Stomach (tissue), 19 donors: ENCODE measurements at places on chromosomes 1 and 21.

DNA sequence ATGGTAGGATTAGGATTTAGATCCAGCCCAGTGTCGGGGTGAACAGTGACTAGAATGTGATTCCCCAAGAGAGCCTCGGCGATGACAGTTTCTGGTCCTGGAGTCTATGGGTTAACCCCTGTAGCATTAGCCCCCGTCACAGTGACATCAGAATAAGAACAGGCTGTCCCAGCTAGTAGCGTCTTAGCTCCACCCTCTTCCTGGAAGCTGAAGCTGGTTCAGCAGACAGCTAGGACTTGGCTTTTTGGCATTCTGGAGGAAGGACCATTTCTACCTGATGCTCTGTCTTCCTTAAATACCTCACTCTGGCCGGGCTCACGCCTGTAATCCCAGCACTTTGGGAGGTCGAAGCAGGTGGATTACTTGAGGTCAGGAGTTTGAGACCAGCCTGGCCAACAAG lies 5.0 kb downstream of the NDUFS2 start:
- DNase-seq: no peak

GRCh38 chr21:42685036-42685435 lies 31.6 kb downstream of the PDE9A start:
- no peak for DNase-seq

- DNase-seq: no peak
Measured at GRCh38 chr1:33918368-33918767, 54.5 kb downstream of the HMGB4 start.

- no peak for DNase-seq
Measured at GRCh38 chr1:116195077-116195868, 84.1 kb downstream of the MAB21L3 start.

GRCh38 chr1:204623365-204623893 lies 62.1 kb downstream of the LRRN2 start:
- DNase-seq: peak; percentile 72

GRCh38 chr1:63042278-63042677 lies 258.3 kb downstream of the ATG4C start:
- peak; percentile 19 for DNase-seq

GRCh38 chr1:179144626-179145025 lies 62.8 kb downstream of the TOR3A start:
- no peak for DNase-seq

GRCh38 chr1:243718893-243719292 lies 131.2 kb downstream of the AKT3 start:
- no peak for DNase-seq

DNA sequence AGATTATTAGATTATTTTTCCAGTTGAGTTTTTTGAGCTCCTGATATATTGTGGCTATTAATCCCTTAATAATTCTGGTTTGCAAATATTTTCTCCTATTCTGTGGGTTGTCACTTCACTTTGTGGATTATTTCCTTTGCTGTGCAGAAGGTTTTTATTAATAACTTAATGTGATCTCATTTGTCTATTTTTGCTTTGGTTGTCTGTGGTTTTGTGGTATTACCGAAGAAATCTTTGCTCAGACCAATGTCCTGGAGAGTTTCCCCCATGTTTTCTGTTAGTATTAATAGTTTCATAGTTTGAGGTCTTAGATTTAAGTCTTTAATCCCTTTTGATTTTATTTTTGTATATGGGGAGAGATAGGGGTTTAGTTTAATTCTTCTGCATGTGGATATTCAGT lies 7.1 kb upstream of the TBX19 start:
- no peak for DNase-seq

DNA sequence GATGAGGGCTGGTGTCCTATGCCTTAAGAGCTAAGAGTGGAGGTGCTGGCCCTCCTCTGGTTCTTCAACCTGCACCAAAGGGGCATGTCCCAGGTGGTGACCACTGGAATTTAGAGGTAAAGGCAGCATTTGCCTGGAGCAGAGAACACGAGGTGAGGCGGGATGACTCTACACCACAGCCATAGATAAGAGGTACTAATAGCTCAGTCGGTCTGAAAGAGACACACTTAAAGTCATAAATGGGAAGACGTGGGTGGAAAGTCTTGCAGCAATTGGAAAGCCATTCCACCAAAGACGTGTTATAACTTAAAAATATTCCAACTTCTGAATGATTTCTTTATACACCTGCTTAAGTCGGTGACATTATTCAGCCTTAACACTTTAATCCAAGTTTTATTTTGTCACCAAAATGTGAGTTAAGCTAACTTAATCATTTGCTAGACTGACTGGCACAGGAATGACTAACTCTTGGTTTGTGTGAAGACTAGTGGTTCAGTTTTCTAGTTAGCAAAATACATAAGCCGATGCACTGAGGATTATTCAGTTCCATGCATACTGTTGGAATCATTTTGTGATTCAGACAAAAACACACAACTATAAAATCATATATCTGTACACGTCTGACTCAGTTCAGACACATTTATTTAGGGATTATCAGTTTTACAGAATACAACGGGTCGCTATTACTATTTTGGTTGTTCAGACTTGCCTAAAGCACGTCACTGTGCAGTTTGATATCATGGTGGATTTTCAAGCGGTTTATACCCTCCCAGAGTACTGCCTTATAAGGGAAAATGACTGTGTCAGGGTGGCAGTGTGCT lies 4.6 kb upstream of the ETS2 start:
- DNase-seq: no peak

DNA sequence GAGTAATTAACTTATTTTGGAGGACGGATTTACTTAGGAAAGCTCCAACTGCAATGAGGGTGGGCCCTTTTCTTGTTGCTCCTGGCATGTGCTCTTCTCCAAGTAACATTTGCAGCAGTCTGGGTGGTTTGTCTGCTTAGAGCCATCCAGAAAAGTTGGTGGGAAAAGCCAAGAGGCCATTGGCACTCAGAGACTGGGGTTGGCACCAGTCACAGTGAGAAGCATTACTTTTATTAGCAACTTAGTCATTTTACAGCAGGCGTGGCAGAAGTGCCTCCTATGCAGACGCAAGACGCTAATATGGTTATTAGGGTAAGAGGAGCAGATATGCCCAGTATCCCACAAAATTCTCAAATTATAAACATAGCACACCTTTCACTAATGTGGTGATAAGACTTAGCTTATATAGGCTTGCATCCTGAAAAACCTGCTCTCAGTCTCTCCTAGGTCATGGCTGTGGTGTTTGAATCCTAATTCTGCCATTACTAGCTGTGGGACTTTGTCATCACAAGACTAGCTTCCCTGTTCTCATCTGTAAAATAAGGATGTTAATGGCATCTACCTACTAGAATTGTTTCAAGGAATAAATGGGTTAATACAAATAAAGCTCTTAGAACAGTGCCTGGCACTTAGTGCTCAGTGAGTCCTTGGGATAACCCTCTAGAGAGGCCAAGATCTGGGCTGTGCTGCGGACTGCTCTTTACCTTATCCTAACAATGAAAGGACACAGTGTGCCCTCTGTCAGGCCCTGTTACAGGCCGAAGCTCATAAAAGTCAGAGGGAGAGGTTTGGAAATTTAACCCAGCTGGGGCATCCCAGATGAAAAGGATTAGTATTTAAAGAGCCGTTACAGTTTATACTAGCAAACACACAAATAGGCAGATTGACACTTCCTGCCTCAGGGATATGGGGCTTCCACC lies 154.6 kb downstream of the ROR1 start:
- no peak for DNase-seq

- DNase-seq: peak; percentile 59
Measured at GRCh38 chr1:41882068-41882477, 36.6 kb downstream of the HIVEP3 start.

GRCh38 chr21:45365608-45366241 lies 39.2 kb upstream of the COL18A1 start:
- no peak for DNase-seq

GRCh38 chr1:160264795-160265307 lies 2.5 kb upstream of the DCAF8 start:
- DNase-seq: no peak

DNA sequence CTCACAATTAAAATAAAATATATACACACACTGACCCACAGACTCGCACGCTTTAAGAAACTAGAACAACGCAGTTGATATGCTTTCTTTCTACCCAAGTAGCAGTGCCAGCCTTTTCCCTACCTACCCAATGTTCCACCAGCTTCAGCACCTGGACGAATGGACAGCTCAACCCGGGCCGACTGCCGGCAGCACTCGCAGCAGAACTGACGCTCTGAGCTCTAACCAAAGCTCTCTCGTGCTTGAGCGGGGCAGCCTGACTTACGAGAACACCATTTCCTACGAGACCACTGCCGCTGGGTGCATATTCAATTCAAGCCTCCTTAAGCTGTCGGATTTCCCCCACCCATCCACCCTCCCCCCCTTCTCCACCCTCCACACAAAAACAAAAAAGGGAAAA lies 127.4 kb upstream of the DPYD start:
- peak; percentile 94 for DNase-seq

DNA sequence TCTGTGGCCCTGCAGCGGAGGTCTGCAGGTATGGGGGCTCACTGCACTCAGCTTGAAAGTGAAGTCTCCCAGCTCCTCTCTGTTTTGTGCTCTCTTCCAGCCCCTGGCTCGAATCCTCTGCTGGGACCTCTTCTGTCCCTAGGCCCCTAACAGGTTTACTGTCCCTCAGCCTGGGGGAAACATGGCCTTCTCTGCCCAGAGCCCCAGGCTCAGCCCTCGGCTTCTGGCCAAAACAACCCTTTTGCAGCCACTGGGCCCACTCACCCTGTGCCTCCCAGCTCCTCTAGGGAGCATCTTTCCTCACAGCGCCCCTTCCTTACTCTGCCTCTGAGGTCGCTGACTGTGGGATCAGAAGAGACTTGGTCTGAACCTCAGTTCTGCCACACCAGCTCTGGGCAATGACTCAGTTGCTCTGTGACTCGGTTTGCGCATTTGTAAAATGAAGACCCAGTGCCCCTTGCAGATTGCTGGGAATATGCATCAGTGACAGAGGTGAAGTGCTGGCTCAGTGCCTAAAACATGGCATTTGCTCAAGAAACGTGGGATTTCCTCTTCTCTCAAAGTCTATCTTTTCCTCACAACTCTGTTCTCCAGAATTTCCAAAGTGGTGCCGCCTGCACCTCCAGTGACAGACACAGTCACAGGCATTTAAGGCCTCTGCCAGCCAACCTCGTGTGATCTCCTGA lies 26.5 kb upstream of the TENT5C start:
- DNase-seq: no peak

- DNase-seq: no peak
Measured at GRCh38 chr1:240255922-240256321, 164.2 kb downstream of the FMN2 start.

DNA sequence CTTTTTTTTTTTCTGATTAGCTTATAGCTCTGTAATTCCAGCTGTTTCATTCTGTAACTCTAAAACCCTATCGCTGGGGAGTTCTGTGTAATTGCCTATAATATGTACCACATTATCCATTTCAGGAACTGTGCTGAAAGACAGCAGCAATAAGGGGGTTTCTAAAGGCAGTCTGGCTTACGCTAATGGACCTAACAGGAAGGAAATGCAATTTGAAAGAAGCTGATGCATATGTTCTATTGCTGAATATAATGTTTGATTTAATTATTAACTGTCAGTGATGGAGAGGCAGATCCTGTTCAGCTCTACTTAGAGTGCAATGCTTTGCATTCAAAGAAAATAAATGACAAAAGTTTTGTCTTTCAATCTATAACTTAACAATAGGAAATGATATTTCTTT lies 209.4 kb upstream of the SNX7 start:
- DNase-seq: no peak

DNA sequence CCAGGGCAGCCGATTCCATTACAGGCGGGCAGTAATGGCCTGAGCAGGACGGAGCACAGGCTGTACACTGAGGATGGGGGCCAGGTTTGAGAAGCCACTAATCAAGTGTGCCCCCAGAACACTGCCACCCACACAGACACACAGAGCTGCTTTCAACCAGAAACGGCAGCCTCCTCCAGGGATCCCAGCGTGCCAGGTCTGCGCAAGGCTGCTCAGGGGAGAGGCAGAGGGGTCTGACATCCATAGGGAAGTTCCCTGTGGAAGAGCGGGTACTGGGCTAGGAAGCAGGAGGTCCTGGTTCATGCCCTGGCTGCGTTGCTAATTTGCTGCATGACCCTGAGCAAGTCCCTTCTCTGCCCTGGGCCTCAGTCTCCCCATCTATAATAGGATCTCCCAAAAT lies 26.1 kb upstream of the ALDH4A1 start:
- DNase-seq: no peak

- peak; percentile 78 for DNase-seq
Measured at GRCh38 chr1:160206036-160206389, 829 bp downstream of the PEA15 start.

- peak; percentile 56 for DNase-seq
Measured at GRCh38 chr21:45102391-45102932, 28.1 kb downstream of the ADARB1 start.

DNA sequence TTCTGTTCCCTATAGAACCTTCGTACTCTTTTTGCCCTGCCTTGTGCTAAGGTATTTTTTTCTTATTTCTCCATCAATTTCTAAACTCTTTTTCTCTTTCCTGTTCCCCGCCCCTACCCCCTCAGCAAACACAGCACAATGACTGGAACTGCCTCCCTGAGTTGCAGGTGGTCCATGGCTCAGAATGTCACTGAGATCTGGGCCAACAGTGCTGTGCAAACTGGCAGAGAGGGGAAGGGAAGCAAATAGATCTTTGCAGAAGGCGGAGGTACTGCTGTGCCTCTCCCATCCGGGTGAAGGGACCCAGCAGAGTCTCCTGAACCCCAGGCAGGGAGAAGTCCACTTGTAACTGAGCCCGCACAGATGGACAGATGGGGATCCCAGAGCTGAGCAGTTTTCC lies 32.6 kb upstream of the A3GALT2 start:
- DNase-seq: no peak

DNA sequence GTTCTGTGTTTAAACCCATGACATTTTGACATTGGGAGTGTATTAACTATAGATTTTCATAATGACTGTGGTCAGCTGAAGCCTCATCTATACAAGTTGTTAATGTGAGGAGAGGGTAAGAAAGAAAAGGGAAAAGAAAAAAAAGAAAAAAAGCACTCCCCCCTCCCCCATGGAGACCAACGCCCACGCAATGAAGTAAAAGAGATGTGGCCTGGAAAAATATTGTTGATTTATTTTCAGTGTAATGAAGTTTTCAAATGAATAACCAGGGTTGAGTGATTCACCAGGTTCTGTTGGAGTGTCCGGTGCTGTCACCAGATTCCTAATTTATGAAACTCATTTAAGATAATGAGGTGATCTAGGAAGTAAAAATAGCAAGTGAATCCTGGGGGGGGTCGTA lies 4.7 kb downstream of the RNF220 start:
- DNase-seq: no peak

DNA sequence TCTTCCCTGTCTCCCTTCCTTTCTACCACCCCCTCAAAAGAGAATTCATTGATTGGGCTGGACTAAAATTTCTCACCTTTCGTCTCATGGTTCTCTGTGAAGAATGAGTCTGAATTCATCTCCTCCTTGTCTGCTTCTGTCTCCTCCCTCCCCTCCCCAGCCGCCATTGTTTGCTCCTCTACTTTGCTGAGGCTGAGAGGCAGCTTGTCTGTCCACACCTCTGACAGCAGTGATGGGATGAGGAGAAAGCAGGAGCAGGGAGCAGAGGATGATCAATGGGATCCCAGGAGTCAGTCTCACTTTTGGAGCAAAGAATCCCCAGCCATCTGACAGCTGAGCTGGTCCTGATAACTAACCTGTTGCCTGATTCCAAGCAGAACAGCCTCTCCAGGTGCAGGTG lies 2.5 kb downstream of the ILDR2 start:
- DNase-seq: no peak
